ENCODE measurements at places on chromosomes 12 and 14. TPM values are rescaled to one million over a fixed set of nuclear protein-coding genes. Genes with fewer than 3 reads are reported as not detected.

DNA sequence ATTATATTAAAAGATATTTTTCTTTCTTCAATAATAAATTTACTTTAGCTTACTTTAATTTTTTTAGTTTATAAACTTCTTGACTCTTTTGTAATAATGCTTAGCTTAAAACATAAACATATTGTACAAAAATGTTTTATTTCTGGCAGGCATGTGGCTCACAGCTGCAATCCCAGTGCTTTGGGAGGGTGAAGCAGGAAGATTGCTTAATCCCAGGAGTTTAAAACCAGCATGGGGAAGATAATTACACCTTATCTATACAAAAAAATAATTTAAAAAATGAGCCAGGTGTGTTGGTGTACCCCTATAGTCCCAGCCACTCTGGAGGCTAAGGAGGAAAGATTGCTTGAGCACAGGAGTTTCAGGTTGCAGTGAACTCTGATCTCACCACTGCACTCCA is 120.7 kb downstream of the GPHN start:
- no peak for DNase-seq

DNA sequence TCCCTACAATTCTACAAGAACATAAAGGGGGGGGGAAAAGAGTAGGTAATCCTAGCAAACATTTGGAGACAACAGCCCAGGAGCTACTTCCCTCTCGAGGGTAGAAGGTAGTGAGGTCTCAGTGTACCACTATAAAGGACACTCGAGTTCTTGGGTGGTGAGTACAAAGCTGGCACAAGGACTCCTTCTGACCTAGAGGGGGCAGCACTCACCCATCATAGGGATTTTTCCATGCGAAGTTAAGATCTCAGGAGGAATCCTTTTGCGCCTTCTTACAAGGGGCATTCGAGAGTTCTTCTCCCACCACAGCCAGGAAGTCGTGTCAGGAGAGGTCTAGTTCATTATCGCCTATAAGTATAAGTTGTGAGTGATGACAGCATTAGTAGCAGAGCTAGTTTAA is 200.2 kb upstream of the RBM19 start:
- DNase-seq, result peak; percentile 63

The P2RX2 gene
- polyA plus RNA-seq, result not detected

The ARF6 gene
- 36.2 TPM for polyA plus RNA-seq

DNA sequence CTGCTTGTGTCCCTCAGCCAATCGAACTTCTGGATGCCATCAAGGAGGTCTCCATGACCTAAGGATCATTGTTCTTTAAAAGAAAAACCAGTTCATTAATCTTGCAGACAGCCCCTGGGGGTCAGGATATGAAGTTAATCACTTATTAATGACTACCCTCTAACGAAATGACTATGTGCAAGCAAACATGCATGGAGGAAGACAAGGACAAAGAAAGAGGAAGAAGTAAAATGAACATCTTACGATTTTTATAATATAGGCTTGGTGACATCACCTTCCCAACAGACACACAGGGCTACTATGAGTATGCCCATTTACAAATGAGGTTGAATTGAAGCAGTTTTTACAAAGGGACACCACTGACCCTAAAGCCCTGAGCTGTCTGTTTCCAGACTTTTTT is 111.1 kb upstream of the AMIGO2 start:
- DNase-seq, result no peak

DNA sequence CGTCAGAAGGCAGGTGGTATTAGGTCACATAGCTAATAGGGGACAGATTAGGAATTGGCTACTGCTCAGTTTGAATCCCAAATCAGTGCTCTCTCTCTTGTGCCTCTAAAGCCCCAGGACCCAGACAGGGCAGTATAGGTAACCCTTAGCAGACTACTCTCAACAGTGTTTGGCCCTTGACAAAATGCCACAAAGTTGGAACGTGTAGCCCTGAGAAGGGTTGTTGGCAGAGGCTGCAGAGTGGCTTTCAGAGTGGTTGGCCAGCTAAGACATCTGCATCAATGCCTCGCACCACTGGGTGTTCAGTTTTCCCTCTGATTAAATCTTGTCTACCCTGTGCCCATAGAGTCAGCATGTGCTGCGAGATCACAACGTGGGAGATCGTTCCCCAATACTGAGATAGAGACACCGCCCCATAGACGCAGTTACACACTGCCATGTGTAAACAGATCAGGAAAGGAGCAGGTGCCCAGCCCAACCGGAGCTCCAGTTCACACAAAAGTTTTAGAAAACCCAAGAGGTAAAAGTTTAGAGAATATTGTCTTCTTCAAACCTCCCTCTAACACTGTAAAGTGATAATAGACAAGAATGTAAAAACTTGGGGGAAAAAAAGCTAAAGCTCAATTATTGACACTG is 48.3 kb downstream of the EML1 start:
- DNase-seq, result no peak

GRCh38 chr14:72613231-72613974 is 280.5 kb downstream of the DPF3 start:
- DNase-seq, result peak; percentile 56

DNA sequence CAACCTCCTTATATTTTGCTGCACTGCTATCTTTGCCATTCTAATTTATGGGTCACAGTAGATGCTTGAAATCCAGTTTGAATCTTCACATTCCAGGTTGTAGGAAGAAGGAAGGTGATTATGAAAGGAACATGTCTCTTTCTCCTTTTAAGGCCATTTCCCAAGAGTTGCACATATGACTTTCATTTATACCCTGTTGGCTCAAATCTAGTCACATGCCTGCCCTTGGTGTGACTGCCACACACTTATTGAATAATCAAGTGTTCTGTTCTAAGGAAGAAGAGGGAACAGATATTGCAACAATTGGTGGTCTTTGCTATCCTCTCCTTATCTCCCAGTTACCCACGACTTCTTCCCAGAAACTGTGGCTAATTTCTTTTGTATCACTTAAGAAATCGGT is 404.3 kb downstream of the TMEM117 start:
- DNase-seq, result no peak

Measured in muscle of leg (tissue), 16 donors.